ENCODE measurements at places on chromosomes 2 and 18.

DNA sequence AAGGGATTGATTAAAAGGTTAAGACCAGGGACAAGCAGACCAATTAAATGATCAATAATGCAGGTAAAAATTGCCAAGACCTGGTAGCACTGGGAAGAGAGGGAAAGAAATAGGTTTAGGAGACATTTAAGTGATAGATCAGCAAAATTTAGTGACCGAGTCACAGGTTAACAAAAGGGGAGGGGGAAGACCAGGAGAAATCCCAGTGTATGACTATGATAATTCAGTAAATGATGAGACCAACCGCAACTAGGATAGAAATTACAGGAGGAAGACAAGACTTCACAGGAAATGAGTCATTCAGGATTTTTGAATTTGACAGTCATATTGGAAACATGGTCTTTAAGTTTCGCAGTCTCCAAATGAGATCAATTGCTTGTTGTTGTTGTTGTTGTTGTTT is 62.9 kb downstream of the COBLL1 start:
- no peak for DNase-seq

DNA sequence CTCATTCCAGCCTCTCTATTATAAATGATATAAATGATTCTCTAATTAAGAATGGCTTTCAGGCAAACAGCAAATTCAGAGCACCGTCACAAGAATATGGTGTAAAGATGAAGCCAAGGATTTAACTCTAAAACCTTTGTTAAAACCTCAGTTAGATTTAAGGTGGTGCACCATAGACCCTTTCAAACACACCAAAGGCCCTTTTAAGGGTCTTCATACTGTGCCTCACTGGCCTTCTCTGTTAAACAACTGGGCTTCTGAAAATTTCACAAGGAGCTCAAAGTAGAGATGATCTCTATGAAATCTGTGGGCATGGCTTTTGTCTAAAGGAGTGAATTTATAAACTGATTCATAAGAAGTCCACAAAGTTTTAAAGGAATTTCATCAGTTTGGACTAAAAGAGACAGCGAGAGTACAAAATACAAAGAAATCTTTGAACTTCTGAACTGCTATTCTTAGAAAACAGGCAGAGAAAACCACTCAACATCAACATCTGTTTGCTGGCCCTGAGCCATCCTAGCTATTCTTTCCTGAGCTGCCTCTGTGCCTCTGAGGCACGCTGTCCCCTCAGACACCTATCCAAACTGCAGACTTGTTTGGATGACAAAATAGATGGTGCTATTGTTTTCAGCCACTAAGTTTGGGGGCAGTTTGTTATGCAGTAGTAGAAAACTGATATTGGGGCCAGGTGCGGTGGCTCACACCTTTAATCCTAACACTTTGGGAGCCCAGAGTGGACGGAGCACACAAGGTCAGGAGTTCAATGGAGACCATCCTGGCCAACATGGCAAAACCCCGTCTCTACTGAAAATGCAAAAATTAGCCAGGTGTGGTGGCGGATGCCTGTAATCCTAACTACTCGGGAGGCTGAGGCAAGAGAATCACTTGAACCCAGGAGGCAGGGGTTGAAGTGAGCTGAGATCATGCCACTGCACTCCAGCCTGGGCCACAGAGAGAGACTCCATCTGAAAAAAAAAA is 72.9 kb upstream of the MYCN start:
- no peak for DNase-seq

DNA sequence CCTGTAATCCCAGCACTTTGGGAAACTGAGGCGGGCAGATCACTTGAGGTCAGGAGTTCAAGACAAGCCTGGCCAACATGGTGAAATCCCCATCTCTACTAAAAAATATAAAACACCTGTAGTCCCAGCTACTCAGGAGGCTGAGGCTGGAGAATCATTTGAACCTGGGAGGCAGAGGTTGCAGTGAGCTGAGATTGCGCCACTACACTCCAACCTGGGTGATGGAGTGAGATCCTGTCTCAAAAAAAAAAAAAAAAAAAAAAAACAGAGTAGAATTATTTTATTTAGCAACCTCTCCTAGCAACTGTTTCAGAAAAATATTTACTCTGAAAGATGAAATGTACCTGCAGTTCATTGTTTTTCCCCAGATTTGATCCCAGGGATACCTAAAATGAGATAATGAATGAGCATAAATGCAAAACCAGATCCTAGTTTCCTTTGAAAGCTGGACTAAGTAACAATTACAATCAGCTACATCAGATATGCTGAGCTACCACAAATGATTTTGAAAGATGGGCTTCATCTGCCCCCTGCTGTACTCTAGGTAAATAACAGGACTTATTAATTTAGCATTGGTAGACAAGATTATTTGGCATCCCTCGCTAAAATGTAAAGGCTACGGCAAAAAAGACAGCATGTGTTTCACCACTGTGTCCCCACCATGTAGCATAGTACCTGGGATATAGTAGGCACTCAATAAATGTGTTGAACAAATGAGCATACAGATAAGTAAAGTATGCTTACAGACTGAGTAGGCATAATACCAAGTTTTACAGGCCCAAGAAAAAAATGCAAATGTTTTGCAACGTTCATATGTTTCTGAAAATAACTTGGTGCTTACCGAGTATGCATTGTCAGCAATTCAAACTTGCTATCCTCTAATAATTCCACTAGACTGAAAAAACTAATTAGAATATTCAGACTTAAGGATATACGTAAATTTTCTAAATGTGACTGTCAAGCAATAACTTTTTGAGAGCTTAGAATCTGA is 102.5 kb downstream of the ATL2 start:
- DNase-seq, result no peak

DNA sequence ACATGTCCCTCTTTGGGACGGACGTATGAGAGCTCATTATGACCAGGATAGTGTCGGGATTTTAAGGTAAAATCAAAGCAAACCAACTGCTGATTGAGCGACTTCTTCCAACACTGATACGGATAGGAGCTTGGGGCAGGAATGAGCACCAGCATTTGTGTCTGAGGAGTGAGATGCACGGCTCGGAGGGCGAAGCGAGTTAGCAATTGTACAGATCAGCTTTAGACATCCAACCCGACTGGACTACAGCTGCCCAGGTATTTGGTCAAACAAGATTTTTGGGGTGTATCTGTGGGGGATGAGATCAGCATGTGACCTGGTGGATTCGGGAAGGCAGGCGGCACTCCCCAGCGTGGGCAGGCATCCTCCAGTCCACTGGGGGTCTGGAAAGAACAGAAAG is 76.1 kb downstream of the NDUFA10 start:
- no peak for DNase-seq

DNA sequence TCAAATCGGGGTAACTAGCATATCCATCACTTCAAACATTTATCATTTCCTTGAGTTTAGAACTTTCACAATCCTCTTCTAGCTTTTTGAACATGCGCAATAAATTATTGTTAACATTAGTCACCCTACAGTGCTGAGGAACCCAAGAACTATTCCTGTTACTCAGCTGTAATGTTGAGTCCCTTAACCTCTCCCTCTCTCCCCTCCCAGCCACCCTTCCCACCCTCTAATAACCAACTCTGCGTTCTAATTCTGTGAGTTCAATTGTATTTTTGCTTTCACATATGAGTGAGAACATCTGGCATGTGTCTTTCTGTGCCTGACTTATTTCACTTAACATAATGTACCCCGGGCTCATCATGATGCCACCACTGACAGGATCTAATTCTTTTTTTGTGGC is 78.6 kb upstream of the RANBP2 start:
- DNase-seq, result no peak

DNA sequence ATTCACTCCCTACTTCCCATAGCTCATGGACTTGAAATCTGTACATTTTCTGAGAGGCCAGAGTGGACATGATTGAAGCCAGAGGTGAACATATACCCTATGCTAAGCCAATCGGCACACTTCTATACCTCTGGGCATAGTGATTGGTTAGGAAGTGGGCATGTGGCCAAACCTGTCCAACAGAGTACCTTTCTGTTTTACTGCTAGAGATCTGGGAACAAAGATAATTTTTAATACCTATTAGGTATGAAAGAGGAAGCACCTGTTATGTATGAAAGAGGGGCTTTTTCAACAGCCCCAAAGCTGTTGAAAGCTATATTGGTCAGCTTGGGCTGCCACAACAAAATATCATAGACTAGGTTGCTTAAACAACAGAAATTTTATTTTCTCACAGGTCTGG is 27.7 kb downstream of the METTL8 start:
- DNase-seq, result no peak

DNA sequence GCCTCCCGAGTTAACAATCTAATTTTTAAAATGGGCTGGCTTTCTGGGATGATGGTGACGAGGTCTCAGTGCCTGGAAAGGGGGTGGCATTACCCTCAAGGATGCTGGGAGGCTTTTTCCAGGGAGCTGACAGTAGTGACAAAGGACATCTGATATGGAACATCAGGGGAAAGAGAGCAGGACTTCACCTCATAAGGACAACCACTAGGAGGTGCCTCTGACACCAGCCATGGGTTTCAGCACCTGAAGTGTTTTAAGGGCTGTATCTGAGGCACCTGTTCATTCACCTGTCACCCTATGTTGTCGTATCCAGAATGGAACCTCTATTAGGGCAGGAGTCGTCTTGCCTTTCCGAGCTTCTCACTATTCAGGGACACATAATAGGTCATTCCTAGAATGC is 10.8 kb downstream of the IL36B start:
- DNase-seq, result no peak

DNA sequence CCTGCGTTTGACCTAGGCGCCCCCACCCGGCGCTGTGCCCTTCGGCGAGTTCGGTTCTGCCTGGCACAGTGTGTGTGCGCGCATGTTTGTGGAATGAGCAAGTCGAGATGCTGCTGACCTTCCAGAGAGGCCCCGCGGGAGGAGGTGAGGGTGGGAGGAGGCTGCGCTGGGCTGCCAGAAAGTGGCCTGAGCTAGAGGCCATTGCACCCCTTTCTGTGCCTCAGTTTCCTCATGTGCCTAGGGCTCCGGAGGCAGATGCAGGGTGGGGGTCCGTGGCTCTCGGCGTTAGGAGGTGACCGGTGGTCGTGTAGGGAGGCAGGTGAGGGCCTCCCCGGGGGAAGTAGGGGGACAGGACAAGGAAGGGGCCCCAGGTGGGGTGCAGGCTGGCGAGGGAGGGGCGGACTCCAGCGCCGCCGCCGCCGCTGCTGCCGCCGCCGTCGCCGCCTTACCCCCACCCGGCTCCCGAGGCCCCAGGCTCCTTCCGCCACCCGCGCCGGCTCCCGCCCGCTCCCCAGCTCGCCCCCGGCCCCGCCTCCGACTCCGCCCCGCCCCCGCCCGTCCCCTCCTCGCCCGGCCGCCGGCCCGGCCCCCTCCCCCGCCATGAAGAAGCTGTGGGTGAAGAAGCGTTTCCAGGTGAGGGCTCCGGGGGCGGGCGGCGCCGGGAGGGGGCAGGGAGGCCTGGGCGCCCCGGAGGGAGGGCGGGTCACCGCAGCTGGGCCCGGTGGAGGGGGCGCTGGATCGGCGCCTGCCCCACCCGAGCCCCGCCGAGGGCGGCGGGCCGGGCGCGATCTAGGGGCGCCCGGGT is 7.0 kb downstream of the SPEG start:
- DNase-seq, result peak; percentile 47

DNA sequence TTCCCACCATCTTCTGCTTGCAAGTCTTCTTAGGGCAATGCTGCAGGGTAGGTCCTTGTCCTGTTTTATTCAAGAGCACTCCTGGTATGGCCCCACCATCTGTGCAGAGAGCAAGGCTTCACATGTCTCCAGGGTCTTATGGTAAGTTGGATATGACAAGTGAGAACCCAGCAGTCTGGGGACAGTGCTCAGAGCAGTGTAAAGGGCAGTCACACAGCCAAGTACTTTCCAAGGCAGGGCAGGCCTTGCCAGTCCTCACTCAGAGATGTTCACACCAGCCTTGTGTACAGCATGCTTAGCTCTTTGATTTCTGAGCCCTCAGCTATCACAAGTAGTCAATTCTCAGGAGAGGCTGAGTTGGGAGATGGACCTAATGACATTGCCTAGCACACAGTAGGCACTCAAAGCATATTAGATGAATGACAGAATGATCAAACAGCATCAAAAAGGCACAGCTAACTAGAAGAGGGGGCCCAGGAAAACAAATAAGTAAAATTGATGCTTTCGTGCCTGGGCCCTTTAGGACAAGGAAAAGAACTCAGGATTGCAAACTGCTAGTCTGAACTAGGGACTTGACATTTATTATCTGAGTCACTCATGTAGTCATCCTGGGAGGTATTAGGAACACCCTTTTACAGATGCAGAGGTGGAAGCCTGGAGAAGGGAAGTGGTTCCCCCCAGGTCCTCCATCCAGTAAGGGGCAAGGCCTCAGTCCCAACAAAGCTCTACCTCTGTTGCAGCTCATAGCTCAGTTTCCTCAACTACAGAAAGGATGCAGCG is 86.7 kb upstream of the CTAGE1 start:
- no peak for DNase-seq

DNA sequence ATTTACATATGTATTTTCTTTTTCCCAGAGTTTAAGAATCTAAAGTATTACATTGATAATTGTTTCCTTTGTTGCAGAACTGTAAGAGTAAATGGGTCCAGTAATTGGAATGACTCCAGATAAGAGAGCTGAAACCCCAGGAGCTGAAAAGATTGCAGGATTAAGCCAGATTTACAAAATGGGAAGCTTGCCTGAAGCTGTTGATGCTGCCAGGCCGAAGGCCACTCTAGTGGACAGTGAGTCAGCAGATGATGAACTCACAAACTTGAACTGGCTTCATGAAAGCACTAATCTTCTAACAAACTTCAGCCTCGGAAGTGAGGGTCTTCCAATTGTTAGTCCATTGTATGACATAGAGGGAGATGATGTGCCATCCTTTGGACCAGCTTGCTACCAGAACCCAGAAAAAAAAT is 183.8 kb upstream of the STON1 start:
- DNase-seq, result no peak

GRCh38 chr2:80168801-80169200 is 135.8 kb downstream of the LRRTM1 start:
- DNase-seq, result no peak

- no peak for DNase-seq
Measured at GRCh38 chr2:57894381-57894780, 152.2 kb upstream of the VRK2 start.

DNA sequence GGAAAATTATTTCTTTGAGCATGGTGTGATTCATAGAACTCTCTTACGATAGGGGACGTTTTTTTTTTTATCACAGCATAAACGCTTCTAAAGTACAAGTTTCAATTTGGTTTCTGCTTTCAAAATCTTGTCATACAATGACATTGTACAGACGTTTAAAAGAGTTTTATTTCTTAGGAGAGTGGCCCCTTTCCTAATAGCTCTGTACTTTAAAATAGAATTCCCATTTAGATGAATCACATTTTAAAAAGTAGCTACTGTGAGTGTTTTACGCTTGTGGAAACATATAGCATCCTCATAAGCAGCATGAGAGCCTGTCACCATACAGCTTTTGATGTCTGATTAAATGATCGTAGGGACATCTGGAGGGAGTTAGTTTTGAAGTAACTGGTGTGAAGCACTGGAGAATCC is 510.9 kb downstream of the PARD3B start:
- DNase-seq, result no peak

- DNase-seq, result no peak
Measured at GRCh38 chr2:24840962-24841945, 48.0 kb downstream of the CENPO start.

DNA sequence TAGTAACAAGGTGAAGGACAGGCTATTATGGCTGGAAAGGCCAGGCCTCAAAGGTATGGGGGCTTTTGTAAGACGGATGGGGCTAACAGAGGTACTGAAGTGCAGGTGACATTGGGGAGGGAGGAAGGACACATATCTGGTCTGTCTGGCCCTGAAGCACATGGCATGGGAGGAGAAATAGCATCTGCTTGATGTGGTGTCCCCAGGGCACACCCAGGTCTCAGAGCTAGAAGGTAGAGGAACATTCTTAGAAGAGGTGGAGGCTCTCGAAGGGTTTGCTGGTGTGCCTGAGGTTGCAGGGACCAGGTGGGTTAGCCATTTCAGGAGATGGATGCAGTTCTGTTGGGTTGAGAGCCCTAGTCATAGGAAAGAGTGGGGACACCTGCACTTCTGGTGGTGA is 9.5 kb downstream of the RALB start:
- DNase-seq, result no peak
